ENCODE measurements at places on chromosomes 12 and 14.
A peak's percentile ranks its signal among the peaks of the same experiment; 100 is the strongest.

DNA sequence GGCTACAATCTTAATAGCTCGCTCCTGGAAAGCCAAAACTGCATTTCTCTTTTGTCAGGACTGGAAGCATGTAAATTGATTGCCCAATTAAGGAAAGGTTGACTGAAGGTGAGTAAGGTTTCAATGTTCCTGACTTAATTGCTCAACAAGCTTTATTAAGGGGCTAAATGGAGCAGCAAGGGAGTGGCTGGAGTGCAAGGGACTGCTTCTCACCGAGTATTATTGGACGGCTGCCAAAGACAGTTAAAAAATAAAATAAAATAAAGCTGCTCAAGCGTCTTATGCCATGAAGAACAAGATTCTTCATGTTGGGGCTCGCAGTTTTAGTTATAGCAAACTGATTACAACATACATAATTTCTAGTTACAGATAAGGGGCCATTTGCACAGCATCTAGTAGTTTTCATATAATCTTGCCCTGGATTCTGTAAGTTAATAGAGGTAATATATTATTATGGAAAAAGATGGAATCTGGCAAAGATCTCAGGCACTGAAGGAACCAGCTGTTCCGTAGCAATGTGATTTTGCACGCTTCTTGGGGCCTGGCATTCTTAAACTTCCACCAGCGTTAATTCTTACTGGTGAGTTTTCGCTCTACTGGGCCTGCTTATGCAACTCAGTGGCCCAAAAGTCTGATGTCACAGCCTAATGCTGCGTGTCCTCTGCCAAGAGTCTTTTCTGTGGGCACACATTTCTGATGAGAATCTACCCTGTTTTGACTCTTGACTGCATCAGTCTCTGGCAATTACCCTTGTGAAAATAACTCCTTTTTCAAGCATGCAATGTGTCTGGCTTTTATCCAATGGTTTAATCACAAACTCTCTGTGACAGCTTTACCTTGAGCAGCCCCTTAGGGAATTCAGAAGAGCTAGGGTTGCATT is 108.5 kb downstream of the SLC38A1 start:
- no peak for DNase-seq

- DNase-seq = no peak
Measured at GRCh38 chr12:50162230-50162629, 4.9 kb downstream of the CERS5 start.

DNA sequence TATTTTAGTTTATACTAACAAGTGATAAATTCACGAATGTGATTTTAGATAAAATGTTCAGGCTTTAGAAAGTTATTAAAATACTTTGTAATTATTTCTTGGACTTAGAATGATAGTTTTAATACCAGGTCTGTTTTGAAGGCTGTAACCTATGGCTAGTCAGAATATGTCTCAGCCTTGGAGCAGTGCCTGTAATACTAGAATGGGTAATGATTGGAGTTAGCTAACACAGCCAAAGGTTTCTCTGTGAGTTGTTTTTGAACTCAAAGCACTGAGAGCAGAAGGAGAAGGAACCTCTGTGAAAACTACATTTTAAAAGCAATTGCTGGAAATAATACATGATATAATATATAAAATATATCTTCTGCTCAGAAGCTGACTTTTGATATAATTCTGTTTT is 110.1 kb downstream of the TMEM117 start:
- DNase-seq = no peak

DNA sequence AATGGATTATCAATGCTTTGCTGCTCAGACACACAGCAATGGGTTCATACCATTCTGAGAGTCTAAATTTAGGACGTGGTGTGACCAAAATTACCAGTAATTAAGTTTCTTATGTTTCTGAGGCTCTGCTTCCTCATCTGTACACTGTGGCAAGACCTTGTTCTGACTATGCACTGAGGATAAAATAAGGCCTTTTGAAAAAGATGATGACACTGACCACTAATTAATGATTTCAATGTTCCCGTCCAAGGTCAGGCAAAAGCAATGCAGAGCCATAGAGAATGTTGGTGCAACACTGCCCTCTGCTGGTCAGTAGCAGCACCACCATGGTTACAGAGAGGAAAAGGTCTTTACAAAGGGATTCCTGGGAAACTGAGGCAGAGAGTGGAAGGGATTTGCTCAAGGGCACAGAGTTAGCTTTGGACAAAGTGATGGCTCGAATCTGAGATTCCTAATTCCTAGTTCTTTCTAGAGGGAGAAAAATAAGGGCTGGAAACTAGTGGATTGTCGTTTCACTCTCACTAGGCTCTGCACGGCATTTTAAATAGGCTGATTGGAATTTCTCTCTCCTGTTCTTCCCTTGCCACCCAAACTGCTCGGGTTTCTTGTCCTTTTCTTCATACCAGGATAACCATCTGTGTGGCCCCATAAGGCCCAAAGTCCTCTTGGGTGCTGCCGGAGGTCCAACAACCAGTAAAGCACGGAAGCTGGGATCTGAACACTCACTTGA is 22.3 kb upstream of the P2RX7 start:
- peak; percentile 72 for DNase-seq

DNA sequence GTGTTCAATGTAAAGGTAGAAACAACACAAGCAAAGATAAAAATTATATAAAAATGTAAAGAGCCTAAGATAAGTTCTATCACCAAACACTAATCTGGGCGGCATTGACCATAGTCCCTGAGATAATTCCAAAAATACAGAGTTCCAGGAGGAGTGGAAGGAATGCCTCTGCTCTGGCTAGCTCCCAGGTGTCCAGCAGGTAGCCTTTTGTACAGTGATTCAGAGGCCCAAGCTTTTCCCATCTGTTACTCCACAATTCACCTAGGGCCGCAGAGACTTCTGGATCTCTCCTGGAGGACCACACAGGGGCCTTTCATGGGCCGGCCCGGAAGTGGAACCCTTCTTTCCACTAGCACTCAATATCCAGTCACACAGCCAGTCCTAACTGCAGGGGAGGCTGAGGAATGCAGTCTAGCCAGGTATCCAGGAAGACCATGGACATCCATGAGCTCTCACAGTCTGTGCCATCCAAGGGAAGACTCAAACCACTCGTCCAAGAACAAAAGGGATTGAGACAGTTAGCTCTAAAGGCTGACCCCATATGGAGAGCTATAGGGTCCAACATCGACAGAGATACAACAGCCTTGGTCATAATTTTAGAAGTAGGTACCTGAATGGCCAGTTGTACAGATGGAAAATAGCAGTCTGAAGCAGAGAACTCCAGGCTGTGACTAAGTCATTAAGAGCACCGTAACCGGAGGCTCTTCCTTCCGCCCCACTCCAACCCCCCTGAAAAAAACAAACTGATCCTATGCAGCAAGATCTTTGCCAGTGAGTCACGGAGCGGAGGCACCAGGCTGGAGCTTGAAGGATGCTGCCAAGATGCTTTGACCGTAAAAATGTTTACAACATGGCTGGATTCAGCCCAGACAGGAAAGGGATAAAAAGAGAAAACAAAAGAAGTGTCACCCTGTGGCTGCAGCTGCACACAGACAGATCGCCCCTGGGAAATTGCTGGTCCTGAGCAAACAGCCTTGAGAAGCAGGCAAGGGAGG is 204.8 kb downstream of the NUAK1 start:
- DNase-seq = no peak

DNA sequence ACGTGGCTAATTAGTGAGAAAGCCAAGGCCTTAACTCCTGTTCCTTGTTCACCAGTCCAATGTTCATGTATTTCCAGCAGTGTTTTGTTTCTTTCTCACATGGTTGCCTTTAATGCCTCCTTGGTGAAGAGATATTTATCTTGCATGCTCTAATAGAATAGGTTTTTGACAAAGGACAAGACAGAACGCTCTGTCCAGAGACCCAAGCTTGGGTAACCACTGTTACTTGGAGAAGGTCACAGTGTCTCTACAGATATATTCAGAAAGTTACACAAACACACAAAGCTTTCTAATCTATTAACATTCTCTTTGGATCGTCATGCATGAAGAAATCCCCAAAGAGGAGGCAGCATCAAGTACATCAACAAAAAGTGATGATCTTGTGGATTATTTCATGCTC is 33.1 kb downstream of the RERG start:
- no peak for DNase-seq

Data from glutamatergic neuron (in vitro differentiated cells).